Astrocyte of the hippocampus (primary cell): ENCODE measurements at places on chromosomes 2 and 18.
A peak's percentile ranks its signal among the peaks of the same experiment; 100 is the strongest.

- DNase-seq: no peak
Measured at GRCh38 chr2:28666496-28667184, 85.0 kb upstream of the PPP1CB start.

- DNase-seq: peak; percentile 44
Measured at GRCh38 chr2:239285071-239285931, 115.5 kb downstream of the HDAC4 start.

GRCh38 chr2:113700186-113700841 is 56.1 kb downstream of the SLC35F5 start:
- no peak for DNase-seq

GRCh38 chr2:149360106-149360505 is 29.7 kb downstream of the LYPD6 start:
- DNase-seq: peak; percentile 78

- DNase-seq: no peak
Measured at GRCh38 chr18:43868497-43868995, 591.3 kb upstream of the SYT4 start.

DNA sequence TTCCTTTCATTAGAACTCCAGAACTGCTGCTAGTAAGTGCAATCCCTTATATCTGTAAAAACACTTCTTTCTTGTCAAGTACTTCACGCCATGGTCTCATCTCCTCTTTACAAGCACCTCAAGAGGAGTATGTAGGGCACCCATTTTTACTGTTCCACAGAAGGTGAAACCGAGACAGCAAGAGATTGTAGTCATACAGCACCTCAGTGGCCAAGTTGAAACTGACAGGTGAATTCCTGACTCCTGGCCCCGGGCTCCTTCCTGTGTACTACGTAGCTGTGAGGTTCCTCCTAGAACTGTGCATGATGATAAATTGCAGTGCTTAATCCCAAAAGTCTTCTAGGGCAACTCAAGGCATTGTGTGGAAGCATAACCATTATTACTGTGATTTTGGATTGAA is 131.5 kb upstream of the MEIS1 start:
- DNase-seq: no peak

- no peak for DNase-seq
Measured at GRCh38 chr2:20986024-20986939, 57.6 kb downstream of the APOB start.

GRCh38 chr2:235382601-235383000 is 111.2 kb upstream of the AGAP1 start:
- DNase-seq: no peak

DNA sequence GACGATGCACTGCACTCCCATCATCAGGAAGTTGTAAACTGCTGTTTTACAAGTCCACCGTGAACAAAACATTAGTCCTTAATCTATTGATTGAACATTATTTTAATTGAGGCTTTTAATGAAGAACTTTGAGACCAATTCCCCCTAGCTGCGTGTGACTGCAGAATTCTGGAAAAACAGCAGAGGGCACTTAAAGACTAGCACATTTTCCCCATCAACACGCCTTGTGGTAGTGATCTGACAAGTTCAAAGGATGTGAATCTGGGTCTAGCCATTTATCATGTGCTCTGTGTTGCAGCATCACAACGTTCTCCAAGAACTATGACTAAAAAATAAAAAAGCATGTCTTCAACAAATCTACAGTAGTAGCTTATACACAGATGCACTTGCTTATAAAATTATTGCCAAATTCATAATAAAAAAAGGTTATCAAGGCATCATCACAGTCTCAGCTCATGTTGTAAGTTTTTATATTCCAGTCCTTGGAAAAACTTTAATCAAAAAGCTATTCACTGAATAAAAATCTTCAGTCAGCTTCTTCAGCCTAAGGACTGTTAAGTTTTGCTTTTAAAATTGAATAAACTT is 35.8 kb downstream of the SKOR2 start:
- DNase-seq: peak; percentile 66

GRCh38 chr18:36593001-36593400 is 235.8 kb downstream of the TPGS2 start:
- DNase-seq: no peak

GRCh38 chr2:126946318-126947102 is 47.8 kb downstream of the TEX51 start:
- DNase-seq: no peak

DNA sequence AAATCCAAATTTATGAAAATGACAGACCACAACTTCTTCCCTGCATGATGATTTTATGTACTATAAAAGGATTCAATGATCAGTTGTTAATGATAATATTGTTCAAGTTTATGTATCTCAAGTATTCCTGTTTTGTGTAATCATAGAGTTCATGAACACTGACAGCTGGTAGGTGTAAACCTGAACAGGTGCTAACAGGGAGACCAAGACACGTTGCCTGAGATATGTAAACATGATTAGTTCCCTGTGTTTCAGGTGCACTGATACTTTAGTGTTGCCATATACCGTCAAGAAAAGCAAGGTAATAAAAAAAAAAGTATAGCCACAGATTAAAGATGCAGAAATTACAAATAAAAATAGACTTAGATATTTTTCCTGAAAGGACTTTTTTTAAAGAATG is 131.8 kb downstream of the BAZ2B start:
- no peak for DNase-seq

- DNase-seq: no peak
Measured at GRCh38 chr2:120224735-120225548, 1.7 kb upstream of the TMEM185B start.

DNA sequence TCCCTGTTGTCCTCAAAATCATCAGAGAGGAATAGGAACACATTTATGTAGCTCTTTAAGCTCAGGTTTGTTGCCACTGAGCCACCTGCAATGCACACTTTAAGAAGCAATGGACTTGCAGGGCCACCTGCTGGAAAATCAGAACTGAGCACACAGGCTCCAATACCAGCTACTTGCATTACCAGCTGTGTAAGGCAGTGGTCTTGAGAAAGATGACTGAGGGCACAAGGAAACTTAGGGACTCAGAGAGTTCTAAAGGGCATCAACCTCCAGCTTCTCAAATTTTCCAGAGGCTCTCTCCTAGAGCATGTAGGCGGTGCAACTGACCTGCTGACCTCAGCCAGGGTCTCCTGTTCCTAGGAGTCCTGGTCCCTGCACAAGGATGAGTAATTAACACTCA is 2.5 kb upstream of the CNDP2 start:
- peak; percentile 85 for DNase-seq

GRCh38 chr2:109195193-109196045 is 66.4 kb downstream of the SH3RF3 start:
- peak; percentile 63 for DNase-seq

GRCh38 chr18:57836557-57836956 is 33.4 kb upstream of the ATP8B1 start:
- DNase-seq: no peak

DNA sequence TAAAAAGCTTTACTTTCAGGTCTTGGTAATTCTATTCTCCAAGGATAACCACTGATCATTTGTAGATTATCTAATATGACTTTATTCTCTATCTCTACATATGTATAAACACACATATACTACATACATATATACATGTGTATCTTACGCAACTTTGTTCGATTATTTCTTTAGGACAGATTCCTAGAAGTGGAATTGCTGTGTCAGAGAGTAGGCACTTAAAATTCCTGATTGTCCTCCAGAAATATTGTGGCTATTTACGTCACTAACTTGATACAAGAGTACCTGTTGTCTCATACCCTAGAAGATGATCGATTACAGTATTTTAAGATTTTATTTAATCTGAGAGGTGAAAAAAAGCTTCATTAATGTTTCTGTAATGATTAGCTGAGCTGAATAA is 57.9 kb downstream of the FAM98A start:
- DNase-seq: no peak

- peak; percentile 87 for DNase-seq
Measured at GRCh38 chr2:237456200-237456843, 30.7 kb upstream of the MLPH start.

DNA sequence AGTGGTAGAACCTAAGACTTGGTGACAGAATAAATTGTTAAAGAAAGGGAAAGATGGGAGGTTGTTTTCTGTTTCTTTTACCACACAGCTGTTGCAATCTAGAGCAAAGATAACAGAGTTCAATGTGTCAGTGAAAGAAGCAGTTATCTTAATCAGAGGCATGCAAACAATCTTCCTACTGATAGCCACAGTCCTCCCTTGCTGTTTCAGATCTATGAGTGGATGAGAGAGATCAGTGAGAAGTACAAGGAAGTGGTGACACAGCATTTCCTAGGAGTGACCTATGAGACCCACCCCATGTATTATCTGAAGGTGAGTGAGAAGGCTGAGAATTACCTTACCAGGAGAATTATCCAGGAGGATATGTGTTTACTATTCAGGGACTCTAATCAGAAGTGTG is 15.9 kb downstream of the CPO start:
- DNase-seq: no peak

- DNase-seq: peak; percentile 26
Measured at GRCh38 chr18:1663879-1664705, 759.4 kb downstream of the ADCYAP1 start.

- no peak for DNase-seq
Measured at GRCh38 chr2:83471655-83472054, 987.4 kb downstream of the SUCLG1 start.

- DNase-seq: peak; percentile 29
Measured at GRCh38 chr2:162317861-162318327, 590 bp downstream of the IFIH1 start.

GRCh38 chr2:203603456-203604389 is 68.6 kb upstream of the RAPH1 start:
- no peak for DNase-seq

DNA sequence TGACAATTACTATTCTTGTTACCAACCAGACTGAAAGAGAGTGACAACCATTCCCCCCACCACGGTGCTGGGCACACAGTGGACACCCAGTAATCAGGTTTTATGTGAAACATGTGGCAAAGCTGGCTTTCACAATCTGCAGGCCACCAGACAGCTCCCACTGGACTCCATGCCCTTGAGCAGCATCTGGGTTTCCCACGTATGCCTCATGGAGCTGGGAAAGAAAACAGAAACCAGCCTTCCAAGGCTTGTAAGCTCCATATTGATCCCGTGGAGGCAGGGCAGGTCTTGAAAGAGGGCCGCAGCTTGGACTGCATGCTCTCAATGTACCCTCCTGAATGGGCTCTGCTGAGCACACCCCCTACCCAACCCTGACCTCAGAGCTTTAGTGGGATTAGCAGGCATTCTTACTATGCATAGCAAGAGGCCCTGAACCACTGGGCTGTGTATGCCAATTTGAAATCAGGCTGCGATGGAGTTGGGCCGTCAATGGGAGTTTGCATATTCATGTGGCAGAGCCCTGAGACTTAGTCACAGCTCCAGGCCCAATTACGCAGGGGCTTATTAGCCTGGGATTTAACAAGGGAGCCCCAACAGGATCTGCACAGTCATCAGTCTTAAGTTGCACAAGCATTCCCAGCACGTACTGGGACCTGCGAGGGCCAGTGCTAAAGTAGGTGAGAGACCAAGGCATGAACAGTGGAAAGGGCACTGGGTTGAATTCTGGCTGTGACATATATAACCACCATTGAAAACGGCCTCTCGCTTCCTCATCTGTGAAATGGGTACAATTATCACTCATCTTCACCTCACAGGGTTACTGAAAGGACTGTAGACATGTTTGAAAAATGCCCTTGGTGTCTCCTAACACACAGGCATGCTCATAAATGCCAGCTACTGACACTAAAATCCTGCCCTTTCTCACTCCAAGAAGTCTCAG is 10.5 kb downstream of the C1QL2 start:
- peak; percentile 34 for DNase-seq

DNA sequence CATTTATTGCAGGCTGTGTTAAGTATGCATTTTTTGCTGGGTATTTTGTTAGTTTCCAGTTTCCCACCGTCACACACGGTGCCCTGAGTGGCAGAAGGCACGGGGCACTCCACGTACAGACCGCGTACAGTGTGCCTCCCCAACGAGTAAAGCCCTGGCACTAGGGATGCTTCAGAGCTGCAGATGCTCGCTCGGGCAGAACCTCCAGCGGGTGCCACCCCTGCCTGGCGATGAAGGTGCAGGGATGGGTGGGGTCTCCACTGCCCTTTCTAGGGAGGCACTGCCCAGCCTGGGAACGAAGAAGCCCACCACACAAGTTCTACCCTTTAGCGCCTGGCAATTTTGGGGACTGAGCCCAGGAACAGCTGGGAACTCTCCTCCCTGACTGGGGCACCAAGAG is 4.1 kb downstream of the GREB1 start:
- DNase-seq: no peak

DNA sequence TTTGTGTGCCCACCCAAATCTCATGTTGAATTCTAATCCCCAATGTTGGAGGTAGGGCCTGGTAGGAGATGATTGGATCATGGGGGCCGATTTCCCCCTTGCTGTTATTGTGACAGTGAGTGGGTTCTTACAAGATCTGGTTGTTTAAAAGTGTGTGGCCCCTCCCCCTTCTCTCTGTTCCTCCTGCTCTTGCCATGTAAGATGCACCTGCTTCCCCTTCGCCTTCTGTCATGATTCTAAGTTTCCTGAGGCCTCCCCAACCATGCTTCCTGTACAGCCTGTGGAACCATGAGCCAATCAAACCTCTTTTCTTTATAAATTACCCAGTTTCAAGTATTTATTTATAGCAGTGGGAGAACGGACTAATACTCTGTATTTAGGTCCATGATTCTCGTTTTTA is 588.1 kb downstream of the DCDC2C start:
- DNase-seq: no peak

DNA sequence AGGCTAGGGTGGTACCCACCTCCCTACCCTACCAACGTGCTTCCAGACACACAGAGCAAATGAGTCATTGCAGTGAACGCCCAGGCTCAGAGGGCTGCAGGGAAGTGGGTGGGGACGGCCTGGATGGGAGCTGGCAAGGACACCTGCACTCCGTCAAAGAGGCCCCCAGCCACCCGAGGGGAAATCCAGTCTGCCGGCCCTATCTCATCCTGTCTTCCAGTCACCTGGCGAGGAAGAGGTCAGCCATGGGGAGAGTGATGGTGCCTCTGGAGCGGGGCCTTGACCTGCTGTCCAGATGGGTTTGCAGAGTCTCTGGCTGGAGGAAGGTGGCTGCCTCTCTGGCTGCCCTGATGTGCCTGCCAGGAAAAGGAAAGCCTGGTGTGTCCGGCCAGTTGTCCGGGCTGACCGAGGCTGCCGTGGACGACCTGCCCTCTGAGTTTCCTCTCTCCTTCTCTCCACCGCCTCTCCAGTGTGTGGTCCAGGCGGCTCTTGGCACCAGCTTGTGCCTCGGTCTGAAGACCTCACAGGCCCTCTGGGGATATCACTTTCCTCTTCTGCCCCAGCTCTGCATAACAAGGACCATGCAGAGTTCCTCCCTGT is 209.7 kb upstream of the COPS8 start:
- no peak for DNase-seq

DNA sequence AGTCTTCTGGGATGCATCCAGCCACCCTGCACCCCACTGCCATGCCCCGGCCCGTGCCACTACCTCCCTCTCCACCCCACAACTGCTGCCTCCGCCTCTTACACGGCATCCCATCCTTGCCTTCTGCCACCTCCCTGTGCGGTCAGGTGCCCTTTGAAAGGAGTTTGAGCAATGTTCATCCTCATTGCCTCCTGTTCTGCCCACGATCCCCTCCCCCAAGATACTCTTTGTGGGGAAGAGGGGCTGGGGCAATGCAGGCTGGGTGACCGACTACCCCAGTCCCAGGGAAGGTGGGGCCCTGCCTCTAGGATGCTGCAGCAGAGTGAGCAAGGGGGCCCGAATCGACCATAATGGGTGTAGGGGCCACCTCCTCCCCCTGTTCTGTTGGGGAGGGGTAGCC is 8.4 kb downstream of the MFSD2B start:
- DNase-seq: no peak
